ENCODE measurements at places on chromosomes 3 and 15. TPM values are rescaled to one million over a fixed set of nuclear protein-coding genes. Genes with fewer than 3 reads are reported as not detected.

ZNF774 gene
- total RNA-seq = 0.27 TPM

GRCh38 chr15:98599909-98600691 is 48.2 kb upstream of the IGF1R start:
- DNase-seq = peak; percentile 28

GXYLT2 gene
- 13.9 TPM for total RNA-seq

DNA sequence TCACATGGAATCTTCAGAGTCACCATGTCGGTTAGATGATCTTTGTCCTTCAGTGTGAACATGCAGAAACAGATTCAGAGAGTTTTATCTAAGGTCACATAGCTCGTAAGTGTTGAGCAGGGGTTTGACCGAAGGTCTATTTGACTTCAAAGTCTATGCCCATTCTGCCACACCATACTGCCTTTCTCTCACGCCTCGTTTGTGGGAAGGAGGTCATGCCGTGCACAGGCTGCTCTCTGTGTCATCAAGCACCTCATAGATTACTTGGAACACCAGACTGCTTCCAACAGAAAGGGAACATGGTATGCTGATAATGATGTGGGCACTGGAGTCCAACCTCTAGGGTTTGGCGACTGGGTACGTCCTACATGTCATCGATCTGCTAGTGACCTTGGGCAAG is 128.8 kb downstream of the SV2B start:
- DNase-seq = peak; percentile 75
